Astrocyte of the hippocampus (primary cell): ENCODE measurements at places on chromosomes 4 and X.

GRCh38 chr4:151860561-151861093, 99.8 kb upstream of the GATB start:
- DNase-seq = no peak

DNA sequence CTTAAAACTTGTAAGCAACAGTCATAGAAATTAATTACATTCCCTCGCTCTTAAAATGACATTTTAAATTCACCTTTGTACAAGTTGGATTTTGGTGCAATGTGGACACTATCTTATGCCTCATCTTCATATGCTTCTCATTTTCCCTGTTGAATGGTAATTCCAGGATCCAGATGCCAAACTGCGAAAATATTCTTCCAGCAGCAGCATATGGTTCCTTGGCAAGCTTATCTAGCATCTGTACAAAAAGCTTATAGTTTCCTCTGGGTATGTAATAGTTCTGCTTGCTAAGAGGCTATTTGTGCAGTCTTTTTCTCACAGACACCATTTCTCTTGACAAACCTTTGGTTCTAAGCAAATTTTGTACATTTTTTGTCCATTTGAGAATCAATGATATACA, 2079.7 kb upstream of the AGA start:
- no peak for DNase-seq

GRCh38 chr4:152189451-152190179, 346.3 kb downstream of the FBXW7 start:
- DNase-seq = no peak

GRCh38 chrX:153569475-153569874, 29.5 kb downstream of the CCNQ start:
- no peak for DNase-seq

DNA sequence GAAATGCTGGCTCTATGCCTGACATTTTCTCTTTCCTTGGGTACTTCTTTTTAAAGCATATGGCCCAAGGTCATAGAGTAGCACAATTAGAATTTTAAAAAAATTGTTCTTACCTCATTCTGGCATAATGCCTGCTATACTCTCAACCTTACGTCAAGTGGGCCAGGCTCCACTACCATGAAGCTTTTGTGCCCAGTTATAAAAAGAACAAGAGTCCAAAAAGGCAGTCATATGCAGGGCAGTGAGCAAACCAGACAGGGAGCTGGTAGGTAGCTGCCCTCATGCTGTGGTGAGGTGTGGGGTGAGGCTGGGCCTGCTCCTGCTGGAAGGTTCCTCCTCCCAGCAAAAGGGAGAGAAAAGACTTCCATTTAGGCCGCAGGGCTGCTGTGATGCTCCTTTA, 64.4 kb upstream of the UCP1 start:
- DNase-seq = no peak

- DNase-seq = no peak
Observed at GRCh38 chr4:37359261-37359660, 114.7 kb downstream of the NWD2 start.

DNA sequence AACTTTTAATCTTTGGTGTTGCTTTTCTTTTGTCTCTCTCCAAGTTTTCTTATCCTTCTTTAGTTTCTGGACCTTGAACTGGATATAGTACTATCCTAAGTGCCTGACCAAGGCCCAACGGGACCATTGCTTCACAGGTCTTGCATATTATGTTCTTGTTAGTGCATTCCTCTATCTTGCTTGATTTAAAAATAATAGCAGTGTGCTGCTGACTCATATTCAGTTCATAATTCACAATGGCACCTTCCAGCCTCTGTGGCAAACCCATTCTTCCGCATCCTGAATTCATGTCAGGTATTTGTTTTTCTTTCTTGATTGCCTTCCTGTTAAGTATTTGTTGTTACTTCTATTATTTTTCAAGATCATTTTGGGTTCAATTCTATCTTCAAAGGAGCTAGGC, 197.1 kb upstream of the GIMD1 start:
- no peak for DNase-seq

DNA sequence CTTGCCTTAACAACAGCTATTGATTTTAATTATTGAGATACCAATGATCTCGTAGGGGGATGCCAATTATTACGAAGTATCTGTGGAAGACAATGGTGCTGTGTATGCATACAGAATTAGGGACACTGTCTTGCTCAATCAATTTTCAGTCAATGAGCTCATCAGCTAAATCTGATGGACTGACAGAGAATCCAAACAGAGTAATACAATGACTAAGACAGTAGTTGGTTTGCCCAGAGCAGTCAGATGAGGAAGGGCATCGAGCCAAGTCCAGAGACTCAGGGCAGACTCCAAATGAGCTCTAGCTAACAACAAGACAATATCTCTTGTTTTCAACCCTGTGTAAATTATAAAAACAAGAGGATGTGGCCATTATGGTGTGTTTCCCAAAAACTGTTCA, 14.7 kb upstream of the GSX2 start:
- DNase-seq = peak; percentile 75

- DNase-seq = peak; percentile 93
Observed at GRCh38 chr4:122798101-122798500, 28.5 kb upstream of the FGF2 start.

- DNase-seq = peak; percentile 79
Observed at GRCh38 chrX:16666541-16666940, 16.6 kb downstream of the S100G start.

- DNase-seq = no peak
Observed at GRCh38 chr4:159052315-159052714, 50.6 kb upstream of the RAPGEF2 start.

DNA sequence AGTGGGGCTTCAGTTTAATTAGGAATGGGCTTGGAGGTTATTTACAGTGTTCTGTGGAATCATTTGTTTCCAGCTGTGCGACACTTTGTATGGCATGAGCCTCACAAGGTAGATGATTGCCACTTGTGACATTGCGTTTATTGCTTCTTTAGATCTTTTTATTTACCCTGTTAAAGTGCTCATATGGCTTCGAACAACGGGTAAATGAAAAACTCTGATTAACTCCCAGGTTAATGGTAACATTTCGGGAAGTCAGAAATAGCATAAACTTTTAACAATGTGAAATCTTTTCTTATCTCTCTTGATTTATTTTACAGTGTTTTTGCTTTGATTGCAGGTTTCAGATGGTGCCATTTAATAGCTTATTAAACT, 494.3 kb downstream of the IDS start:
- no peak for DNase-seq

DNA sequence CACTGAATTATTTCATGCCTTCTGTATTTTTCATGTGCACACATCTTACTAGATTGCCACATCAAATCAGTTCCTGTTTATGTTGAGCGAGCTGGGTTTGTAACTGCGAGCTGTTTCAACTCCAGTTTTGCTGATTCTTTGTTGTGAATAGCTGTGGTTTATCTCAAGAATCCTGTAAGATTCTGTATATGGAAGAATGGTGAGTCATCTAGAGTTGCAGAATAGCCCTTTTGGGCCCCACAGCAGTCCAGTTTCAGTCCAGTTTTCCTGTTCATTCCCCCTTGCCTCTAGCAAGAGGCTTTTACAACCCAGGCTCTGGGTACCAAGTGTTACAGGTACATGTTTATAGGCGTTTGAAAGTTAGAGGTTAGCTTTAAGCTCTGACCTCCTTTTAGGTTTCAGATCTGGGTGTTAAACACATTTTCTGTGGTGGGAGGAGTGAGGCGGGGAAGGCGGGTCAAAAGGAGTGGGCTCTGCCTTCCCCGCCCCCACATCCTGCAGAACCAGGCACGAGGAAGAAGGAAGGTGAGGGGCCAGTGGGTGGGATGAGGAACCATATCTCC, 32.7 kb downstream of the TBC1D14 start:
- peak; percentile 92 for DNase-seq

- no peak for DNase-seq
Observed at GRCh38 chr4:149701435-149702156, 114.0 kb downstream of the IQCM start.

DNA sequence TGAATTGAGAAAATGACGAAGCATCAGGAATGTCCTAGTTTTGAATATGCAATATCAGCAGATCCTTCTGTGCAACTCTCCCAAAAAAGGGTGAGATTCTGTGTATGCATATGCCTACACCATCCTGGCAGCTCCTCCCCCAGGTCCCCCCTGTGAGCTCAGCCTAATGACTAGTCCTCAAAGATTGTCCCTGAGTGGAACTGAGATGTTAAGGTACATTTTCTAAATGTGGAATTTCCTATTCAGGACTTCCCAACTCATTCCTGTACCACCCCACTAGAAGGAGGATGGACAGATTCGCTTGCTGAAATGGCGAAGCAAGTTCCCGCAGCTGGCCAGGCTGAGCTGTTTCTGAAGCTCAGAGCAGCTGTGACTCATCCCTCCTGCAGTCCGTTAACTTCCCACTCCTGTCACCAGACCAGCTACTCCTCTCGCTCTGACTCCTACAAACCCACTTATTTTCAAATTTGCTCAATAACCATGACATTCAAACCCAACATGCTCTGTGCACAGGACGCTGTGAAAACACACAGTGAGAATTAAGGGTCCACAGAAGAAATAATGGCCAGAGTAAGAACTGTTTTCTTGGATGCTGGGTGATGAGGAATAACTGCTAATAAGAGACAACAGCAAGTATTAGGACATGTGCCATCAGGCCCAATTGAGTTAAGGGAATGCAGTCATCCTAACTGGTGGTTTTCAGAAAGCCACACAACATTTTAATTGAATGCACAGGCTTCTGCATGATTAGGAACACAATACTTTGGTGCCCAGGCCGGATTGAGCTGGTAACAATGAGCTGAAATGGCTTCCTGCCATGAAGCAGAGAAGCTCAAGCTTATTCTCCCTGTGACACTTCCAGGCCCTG, 40.0 kb upstream of the IRF2 start:
- DNase-seq = peak; percentile 89

DNA sequence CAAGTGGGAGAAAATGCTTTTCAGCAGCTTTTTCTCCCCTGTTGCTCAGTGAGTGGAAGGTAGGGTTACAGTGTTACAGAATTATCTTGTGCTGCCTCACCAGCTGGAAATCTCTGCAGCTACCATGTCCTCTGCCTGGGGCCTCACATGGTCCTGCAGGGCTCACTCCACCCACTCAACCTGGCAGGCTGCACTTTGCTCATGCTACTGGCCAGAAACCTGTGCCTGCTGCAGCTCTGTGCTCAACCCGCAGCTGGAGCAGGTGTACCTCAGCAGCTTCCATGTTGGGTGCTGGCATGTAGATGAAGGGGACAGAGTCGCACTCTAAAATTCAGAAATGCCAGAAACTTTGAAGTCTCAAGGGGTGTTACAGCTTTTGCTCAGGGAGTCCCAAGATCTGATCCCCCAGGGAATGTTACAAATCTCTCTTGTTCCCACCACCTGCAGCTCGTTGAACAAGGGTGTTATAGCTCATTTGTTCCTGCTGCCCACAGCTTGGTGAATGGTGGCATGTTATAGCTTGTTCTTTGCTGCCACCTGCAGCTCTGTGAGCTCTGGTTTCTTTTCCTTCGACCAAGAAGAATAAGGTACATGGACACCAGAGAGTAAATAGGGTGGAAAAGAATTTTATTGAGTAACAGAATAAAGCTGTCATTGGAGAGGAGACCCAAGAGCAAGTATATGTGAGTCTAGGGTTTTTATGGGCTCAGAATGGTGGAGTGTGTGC, 845.8 kb downstream of the TECRL start:
- DNase-seq = no peak

DNA sequence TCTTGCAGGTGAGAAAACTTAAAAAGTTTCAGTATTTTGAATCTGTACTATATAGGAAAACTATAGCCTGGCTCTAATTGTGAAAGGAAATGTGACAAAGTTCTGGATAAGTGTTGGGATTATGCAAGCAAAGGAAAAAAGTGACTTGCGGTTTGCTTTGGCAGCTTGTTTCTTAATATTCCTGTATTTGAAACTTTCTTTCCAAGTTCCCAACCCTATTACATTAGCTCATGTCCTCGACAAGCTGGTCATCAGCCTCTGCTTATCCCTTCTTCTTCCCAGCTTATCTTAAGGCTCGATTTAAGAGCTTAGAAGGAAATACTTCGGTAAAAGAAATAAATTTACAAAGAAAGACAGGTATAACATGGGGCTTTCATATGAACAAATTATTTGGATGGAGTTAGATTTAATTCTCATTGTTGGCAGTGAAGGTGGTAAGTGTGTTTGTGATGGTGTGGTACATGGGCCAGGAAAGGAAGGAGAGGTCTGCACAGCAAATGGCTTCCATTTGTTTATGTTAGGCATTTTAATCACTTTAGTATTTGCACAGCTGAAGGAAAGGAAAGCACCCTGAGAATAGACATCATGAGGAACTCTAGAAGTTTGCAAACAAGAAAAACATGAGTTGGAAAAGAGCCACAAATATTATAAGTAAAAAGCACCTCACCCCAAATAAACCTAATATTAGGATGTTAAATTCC, 5.1 kb upstream of the MYOZ2 start:
- DNase-seq = no peak

- DNase-seq = peak; percentile 74
Observed at GRCh38 chr4:185566972-185567371, 31.7 kb upstream of the PDLIM3 start.

DNA sequence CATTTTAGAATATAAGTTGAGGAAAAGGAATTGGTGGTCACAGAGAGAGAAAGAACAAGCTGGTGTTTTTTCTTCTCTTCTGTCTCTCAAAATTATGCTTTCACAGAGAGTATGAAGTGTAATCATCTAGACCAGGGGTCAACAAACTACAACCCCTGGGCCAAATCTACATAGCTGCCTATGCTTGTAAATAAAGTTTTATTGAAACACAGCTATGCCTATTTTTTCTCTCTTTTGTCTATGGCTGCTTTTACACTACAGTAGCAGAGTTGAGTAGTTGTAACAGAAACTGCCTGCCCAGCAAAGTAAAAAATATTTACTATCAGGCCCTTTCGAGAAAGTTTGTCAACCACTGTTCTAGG, 6.7 kb upstream of the FAM9C start:
- no peak for DNase-seq

DNA sequence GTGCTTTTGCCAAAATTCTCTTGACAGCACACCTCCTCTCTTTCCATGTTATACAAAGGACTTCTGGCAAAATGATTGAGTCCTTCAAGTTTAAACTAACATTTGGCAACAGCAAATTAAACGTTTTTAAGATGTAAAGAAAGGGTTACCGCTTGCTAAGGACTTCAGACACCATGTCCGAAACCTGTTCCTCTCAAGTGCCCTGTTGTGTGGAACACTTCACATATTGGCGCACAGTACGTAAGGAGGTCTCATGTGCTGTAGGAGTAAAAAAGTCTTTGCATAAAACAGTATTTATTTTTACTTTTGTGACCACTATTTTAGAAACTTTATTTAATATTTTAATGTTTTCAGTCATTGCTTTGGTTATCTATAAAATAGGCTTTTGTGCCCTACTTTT, 33.7 kb upstream of the HPRT1 start:
- DNase-seq = no peak

- no peak for DNase-seq
Observed at GRCh38 chrX:155967653-155968325, 29.7 kb upstream of the IL9R start.

DNA sequence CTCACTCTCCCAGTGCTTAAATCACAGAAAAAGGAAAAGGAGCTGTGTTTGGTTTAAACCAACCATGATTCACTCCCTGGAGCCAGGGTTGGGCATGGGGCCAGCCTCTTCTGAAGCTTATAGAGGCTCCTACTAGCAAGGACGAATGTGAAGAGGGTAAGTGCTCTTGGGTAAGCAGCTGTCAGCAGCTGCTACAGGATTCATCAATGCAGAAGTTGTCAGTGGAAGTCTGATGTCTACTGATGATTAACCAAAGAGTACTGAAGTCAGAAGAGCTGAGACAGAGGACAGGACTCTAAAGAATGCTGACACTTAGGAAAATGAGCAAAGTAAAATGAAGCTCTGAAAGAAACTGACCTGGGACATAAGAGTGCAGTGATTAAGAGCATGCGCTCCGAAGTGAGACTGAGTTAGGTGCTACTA, 32.7 kb upstream of the JADE1 start:
- peak; percentile 96 for DNase-seq
